ENCODE measurements at places on chromosomes 2 and 18.

GRCh38 chr18:77366067-77366719 is 116.5 kb downstream of the GALR1 start:
- DNase-seq, result no peak

GRCh38 chr2:107412209-107412904 is 414.3 kb upstream of the RGPD4 start:
- no peak for DNase-seq

- DNase-seq, result no peak
Observed at GRCh38 chr2:158716921-158717320, 78.2 kb upstream of the DAPL1 start.

- DNase-seq, result no peak
Observed at GRCh38 chr2:223389624-223390023, 212.5 kb downstream of the SCG2 start.

- no peak for DNase-seq
Observed at GRCh38 chr18:38611036-38611964, 1045.7 kb upstream of the CELF4 start.

- no peak for DNase-seq
Observed at GRCh38 chr18:75293591-75293990, 83.0 kb downstream of the TSHZ1 start.

- DNase-seq, result no peak
Observed at GRCh38 chr18:48922801-48923730, 27.7 kb downstream of the SMAD7 start.

DNA sequence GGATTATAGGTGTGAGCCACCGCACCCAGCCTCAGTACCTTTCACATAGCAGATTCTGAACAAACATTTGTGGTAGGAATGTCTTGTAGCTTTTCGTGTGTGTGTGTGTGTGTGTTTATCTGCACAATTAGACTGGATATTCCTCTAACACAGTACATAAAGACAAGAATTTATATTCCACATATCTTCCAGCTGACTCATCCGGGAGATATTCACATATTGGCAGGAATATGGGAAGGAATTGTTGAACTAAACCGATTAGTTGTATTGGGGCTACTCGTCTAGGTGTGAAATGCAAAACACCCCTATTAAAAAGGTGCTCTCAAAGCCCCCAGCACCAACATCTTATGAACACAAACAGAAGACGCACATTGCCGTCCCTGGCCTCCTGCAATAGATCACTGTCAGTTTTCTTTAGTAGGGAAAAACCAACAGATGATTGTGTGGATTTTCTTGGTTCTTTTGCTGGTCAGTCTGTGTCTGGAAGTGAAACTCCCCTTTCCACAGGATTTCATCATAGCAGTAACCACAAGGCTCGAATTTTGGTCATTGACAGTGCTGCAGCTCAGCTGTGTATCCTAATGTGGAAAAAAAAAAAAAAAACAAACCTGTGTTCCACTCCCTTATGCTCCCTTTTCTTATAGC is 208.5 kb upstream of the ACVR2A start:
- no peak for DNase-seq

GRCh38 chr2:126643972-126644371 is 12.0 kb upstream of the GYPC start:
- DNase-seq, result no peak

GRCh38 chr2:11758647-11759046 is 12.2 kb downstream of the LPIN1 start:
- DNase-seq, result no peak

DNA sequence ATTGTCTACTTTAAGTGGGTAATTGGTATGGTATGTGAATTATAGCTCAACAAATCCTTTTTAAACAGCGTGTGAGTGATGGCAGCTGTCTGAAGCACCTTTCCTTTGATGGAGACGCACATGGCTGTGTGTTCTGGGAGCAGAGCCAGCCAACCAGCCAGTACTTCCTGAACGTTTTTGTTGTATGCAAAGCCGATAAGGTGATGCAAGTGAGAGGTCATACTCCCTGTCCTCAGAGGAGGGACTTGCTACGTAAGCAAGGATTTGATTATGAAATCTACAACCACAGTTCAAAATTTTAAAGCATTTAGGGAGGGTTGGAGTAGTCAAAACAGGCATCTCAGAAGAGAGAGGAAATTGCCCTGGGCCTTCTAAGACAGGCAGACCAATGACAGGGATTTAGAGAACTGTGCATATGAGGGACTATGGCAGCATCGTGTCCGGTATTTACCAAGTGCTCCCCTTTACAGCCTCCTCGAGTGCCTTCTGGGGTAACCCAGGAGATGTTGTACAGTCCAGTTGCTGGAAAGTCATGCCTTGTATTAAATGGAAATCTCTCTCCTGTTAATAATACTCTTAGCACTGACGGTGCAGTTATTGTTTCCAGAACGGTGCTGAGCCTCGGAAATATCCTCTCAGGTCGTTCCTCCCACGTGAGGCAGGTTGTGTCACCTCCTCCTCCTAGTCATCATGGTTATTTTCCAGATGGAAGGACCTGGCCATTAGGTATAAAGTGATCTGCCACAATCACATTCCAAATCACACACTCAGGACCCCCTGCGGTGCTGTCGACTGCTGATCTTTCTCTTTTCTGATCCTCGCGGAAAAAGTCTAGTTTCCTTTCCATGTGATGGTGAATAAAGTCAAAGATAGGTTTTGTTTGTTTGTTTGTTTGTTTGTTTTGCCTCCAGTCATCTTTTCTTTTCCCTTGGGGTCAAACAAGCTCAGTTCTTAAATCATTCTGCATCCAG is 28.4 kb downstream of the ARHGEF4 start:
- no peak for DNase-seq

GRCh38 chr2:24385366-24385765 is 25.0 kb upstream of the ITSN2 start:
- DNase-seq, result no peak

DNA sequence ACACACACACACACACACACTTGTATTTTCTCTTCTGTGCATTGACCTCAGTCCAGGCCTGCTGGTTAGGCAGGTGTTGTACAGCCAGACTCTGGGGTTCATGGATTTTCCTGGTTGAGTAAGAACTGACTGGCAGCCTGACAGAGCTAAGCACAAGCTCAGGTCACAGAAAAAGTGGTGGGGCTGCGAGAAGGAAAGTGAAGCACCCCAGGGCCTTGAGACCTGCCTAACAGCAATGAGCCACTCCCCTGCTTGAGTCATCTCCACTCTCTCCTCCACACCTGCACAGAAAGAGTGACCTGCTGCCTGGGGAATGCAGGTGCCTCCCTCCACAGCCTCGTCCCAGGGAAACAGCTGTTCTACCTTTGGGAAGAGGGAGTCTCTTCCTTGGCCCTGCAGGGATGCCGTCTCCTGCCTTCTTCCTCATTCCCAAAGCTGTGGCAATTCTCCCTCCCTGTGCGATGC is 91.4 kb upstream of the LGALSL start:
- DNase-seq, result no peak

GRCh38 chr2:221494556-221494955 is 77.5 kb downstream of the EPHA4 start:
- DNase-seq, result no peak

GRCh38 chr2:239600001-239600593 is 199.3 kb upstream of the HDAC4 start:
- DNase-seq, result no peak

DNA sequence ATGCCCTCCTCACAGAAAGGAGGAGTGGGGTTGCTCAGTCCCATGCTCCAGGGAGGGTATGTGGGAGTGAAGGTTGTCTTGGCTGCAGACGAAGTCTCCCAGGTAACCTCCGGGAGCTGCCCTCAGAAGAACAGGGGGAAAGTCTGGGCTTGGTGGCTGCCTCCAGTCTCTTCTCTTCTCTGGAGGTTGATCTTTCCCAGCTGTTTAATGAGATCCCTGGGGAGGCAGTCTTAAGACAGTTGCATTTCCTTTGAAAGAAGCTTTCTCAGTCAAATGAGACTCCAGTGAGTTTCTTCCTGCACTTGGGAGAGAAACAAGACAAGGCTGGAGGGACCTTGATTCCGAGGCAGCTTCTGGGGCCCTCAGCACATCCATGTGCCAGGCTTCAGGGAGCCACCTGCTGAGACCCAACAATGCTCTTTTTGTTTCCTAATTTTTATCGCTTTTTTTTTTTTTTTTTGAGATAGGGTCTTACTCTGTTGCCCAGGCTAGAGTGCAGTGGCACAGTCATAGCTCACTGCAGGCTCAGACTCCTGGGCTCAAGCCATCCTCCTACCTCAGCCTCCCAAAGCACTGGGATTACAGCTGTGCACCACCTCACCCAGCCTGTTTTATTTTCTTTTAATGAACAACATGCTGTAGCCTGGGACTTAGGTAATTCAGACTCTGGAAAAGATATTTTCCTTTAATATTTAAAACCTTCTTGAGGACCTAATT is 71.7 kb upstream of the TPO start:
- no peak for DNase-seq

DNA sequence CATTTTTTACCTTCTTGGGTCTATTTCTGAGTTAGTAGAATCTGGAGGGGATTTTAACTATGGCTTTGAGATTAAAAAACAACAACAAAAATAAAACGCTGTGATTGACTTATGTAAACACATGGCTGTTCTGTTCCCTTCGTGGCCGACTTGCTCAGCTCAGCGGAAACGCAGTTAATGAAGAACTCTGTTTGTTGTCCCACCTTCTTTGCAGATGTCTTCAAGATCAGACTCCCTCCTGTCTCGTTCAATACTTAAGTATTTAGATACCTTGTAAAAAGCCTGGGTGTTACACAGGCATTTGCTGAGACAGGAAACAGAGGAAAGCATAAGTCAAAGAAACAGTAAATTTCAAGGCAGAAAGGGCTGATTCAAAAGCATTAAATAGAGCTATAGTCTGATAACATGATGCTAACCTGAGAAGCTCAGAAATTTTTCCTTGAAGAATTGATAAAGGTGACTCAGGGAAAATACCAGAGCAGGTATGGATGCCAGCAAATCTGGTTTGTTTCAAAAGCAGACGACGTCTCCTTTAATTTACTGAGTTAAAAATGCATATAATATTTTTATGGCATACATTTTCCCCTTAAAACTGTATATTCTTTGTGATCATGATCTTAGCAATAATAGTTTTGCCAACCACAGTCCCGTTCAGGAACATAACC is 21.7 kb upstream of the POLI start:
- no peak for DNase-seq

DNA sequence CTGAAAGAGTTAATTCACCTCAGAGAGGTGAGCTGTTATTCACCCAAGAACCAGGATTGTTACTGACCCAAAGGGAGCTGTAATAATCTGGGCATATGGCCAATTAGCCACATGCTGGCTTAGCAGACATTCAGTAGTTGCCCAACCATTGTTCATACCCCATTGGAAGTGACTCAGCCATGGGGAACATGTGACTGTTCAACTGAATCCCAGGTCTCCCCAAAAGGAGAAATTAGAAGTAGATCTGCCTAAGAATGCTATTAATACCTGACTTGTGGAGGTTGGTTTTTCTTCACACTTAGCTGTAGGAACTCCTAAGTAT is 272.6 kb upstream of the UBE2E3 start:
- DNase-seq, result no peak

- DNase-seq, result no peak
Observed at GRCh38 chr2:154193246-154193645, 321.5 kb downstream of the GALNT13 start.

GRCh38 chr2:76826691-76827090 is 695.5 kb downstream of the LRRTM4 start:
- no peak for DNase-seq

- no peak for DNase-seq
Observed at GRCh38 chr2:80169811-80170594, 134.5 kb downstream of the LRRTM1 start.

- no peak for DNase-seq
Observed at GRCh38 chr2:105893011-105893995, 148.6 kb downstream of the NCK2 start.

DNA sequence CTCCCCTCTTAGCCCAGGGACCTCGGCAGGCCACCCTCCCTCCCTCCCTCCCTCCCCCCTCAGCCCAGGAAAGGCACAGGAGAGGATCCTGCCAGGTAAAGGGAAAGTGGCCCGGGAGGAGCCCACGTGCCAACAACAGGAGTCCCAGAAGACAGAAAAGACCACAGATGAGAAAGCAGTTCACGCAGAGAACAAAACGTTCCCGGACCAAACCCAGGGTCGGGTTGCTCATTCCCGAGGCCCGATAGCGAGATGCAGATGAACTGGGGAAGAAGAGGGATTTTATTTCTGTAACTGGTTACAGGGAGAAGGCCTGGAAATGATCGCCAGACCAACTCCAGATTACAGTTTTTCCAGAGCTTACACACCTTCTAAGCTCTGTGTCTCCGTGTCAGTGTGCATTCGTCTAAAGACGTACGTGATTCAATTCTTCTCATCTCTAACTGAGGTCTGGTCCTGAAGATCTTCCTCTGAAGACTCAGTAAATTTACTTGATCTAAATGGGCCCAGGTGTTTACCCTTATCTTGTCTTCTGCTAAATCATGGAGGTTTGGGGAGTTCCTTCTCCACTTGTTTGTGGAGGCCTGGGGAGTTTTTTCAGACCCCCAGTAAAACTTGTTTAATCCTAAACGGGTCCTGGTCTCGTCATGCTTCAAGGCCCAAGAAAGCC is 807 bp upstream of the NEU4 start:
- no peak for DNase-seq

GRCh38 chr18:35024965-35025364 is 16.2 kb upstream of the MAPRE2 start:
- no peak for DNase-seq

DNA sequence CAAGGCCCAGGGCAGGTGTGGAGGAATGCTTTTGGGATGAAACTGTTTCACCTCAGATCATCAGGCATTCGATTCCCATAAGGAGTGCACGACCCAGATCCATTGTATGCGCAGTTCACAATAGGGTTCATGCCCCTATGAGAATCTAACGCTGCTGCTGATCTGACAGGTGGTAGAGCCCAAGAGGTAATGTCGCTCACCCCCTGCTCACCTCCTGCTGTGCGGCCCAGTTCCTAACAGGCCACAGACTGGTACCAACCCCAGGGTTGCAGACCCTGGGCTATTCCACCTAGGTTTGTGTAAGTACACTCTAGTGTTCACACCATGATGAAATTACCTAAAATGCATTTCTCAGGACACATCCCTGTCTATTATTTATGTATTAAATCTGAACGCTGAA is 72.5 kb downstream of the COPS8 start:
- DNase-seq, result no peak

DNA sequence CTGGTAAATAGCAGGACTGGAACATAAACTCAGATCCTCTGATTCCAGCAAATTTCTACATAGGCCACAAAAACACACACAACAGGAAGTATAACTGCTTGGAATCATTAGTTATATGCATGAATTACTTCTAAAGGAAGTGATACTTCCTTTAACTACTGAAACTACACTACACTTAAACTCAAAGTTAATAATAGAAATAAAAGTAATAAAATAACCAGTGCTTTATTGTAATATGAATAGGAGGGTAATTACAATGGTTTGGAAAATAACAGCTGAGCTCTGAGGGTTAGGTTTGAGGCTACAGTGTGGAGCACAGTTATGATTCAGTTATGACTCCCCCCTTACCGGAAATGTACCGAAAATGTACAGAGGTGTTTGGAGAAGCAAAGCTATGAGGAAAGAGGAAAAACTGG is 18.5 kb upstream of the POLI start:
- DNase-seq, result no peak

GRCh38 chr2:223725494-223725893 is 111.9 kb downstream of the AP1S3 start:
- DNase-seq, result no peak

- no peak for DNase-seq
Observed at GRCh38 chr2:144479138-144479537, 40.8 kb downstream of the ZEB2 start.

Measured in stimulated activated CD4-positive, alpha-beta T cell treated with anti-CD3 and anti-CD28 coated beads, TNF-alpha, amount 100 ng/mL, for 24 hours (primary cell).